ENCODE measurements at places on chromosomes 4 and X.

DNA sequence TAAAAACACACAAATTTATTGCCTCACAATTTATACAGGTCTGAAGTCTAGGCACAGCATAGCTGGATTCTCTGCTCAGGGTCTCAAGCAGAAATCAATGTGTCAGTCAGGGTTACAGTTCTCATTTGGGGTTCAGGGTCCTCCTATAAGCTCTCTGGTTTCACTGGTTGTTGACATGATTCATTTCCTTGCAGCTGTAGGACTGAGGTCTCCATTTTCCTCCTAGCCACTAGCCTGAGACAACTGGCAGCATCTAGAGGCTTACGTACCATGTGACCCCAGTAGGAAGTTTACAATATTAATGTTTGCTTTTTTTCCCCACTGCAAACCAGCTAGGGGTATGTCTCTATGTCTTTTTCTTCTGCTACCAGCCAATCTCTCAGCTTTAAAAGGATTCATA is 102.5 kb downstream of the CPEB2 start:
- no peak for DNase-seq

- DNase-seq = no peak
These were observed 3.3 kb upstream of the RAB33B start for GRCh38 chr4:139450586-139450985.

DNA sequence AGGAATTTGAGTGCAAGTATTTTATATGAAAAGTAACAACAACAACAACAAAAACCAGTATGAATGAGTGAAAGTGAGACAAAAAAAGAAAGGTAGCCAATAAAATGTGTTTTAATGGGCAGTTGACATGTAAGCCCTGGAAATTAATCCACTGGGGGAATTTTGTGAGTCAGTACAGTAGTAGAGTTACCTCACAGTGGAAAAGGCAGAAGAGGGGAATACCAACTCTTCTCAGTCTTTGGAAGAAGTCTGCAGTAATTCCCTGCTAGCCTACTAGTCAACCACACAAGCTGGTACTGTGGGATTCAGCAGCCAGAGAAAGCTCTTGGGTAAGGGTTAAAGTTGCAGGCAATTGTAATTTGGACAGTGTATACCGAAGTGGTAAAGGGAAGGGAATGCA is 76.3 kb upstream of the IL15 start:
- no peak for DNase-seq

- DNase-seq = no peak
These were observed 101.4 kb downstream of the ADRA2C start for GRCh38 chr4:3867403-3868100.

GRCh38 chr4:68810919-68811318 is 4.9 kb upstream of the UGT2B10 start:
- no peak for DNase-seq

DNA sequence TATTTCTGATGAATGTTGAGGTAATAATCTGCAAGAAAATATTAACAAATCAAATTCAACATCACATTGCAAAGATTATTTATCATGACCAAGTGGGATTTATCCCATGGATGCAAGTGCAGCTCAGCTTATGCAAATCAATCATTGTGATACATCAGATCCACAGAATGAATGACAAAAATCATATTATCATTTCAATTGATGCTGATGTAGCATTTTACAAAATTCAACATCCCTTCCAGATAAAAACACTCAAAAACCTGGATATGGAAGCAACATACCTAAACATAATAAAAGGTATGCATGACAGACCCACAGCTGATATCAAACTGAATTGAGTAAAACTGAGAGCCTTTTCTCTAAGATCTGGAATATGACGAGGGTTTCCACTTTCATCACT is 1915.4 kb downstream of the ARAP2 start:
- DNase-seq = no peak

DNA sequence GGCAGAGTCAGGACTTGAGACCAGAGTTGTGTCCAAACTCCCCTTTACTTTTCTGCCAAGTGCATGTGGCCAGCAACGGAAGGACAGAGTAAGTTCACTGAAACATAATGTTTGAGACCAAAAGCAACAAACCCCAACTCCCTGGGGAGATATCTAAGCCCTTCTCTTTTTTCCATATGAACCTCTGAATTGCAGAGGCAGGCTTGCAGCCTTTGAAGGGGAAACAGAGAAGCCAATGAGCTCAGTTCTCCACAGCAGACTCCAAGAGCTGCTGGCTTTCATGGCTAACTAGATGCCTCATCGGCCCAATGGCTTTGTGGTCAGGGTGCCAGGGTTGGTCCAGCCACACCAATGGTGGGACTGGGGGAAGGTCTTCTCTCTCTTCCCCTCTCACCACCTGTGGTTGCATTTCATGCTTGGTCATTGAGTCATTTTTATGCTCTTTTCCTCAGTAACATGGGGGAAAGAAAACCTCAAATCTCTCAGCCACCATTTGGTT is 34.0 kb downstream of the STARD8 start:
- DNase-seq = no peak

GRCh38 chr4:11021333-11021732 is 336.8 kb upstream of the CLNK start:
- no peak for DNase-seq

DNA sequence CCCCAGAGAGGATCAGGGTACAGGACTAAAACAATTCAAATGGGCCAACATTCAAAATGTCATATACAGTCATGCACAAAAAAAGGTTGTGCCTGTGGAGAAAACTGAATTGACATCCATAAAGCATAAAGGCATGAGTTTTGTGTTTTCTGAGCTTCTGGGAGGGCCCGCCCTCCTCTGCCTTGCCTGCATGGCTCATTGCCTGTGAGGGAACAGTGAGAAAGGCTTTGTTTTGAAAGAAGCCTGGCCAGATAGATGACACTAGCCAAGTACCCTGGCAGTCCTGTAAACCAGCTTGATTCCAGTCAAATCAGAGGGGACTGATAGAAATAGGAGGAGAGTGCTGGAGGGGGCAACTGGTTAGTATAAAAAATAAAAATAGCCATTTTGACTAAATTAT is 194.3 kb downstream of the KIT start:
- no peak for DNase-seq
